Stromal cell of bone marrow (primary cell): ENCODE measurements at places on chromosomes 16 and 17.

- no peak for DNase-seq
Measured at GRCh38 chr17:32542186-32542585, 55.4 kb downstream of the CDK5R1 start.

DNA sequence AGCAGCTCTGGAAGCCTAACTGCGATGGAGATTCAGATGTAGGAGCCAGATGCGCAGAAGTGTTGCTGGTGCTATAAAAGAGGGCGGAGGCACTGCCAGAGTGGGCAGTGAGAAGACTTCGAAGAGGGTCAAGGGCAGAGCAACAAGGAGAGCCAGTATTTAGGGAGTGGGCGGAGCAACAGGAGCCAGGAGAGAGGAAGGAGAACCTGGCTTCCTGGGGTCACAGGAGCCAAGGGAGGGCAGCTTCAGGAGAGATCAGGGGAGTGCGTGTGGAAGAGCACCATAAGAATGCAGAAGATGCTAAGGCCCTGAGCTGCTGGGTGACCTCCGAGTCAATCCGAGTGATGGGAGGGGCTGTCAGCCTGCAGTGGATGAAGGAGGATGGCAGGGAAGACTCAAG lies 14.4 kb upstream of the MRPS23 start:
- no peak for DNase-seq

GRCh38 chr16:12811441-12812383 lies 8.0 kb upstream of the CPPED1 start:
- DNase-seq: no peak

GRCh38 chr16:69406780-69407331 lies 17.6 kb upstream of the CYB5B start:
- DNase-seq: no peak

DNA sequence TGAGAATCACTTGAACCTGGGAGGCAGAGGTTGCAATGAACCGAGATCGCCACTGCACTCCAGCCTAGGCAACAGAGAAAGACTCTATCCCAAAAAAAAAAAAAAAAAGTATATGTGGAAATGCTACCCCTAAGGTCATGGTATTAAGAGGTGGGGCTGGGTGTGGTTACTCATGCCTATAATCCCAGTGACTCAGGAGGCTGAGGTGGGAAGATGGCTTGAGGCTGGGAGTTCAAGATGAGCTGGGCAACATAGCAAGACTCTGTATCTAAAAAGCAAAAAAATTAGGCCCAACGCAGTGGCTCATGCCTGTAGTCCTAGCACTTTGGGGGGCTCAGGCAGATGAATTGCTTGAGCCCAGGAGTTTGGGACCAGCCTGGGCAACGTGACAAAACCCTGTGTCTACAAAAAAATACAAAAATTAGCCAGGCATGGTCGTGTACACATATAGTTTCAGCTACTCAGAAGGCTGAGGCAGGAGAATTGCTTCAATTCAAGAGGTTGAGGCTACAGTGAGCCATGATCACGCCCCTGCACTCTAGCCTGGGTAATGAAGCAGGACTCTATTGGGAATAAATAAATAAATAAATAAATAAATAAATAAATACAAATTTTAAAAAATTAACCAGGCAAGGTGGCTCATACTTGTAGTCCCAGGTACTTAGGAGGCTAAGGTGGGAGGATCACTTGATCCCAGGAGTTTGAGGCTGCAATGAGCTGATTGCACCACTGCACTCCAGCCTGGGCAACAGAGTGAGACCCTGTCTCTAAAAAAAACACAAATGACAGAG lies 32.3 kb upstream of the NUFIP2 start:
- no peak for DNase-seq

DNA sequence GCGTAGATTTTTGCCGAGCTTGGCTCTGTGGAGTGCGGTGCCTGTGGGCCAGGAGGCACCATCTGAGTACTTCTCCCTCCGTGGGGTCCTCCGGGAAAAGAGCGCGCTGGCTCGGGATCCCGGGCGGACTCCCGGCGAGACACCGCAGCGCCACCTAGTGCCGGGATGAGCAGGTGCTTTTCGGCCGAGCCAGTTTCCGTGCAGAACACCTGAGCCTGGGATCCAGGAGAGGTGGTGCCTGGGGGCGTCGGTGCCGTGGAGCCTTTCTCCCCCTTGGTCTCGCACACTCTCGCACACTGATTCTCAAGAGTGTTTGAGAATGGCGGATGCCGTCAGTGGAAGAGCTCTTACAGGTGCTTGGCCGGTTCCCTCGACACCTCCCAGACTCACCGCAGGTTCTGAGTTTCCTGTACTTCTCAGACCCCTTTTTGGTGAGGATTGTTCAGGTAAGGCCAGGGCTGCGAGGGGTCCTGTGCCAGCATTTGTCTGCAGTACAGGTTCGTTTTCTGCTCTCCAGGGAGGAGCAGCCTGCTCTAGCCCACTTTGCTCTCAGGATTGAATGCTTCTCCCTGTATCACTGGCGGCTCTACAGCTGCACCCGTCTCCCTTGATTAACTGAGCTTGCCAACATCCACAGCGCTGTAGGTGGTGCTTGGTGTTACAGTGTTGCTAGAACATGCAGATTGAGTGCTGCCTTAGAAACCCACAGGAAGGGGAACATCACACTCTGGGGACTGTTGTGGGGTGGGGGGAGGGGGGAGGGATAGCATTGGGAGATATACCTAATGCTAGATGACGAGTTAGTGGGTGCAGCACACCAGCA lies 23.3 kb downstream of the TBCD start:
- no peak for DNase-seq

DNA sequence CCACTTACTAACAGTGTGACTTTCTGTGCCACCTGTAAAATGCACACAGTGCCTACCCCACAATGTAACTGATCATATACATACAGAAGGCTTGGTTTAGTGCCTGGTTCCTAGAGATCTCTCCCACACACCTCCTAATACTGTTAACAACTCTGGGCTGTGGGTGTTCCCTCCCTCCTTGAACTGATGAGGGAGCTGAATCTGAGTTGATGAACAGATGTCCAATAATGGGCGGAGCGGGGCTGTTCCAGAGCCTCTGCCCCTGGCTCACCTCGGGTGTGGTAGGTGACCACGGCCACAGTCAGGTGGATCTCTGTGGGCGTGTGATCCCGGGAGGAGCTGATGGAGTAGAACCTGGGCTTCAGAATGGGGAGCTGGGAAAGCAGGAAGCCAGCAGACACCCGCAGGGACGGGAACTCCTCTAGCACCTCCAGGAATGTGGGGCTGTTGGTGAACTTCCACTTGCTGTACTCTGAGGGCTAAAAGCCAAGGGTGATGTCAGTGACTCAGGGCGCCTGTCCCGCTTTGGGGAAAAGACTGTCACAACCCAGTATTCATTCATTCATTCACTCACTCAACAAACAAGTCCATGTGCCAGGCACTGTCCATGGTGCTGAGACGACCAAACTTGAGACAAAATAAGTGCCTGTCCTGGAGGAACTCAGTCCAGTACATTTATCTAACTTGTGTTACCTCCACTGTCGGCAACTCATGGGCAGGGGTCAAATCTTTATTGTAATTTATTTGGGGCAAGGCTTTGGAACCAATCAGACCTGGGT lies 37.6 kb downstream of the NOS2 start:
- DNase-seq: no peak

GRCh38 chr17:15650741-15651582 lies 31.5 kb upstream of the FBXW10B start:
- DNase-seq: no peak

GRCh38 chr17:30228011-30228410 lies 7.5 kb downstream of the SLC6A4 start:
- DNase-seq: no peak

DNA sequence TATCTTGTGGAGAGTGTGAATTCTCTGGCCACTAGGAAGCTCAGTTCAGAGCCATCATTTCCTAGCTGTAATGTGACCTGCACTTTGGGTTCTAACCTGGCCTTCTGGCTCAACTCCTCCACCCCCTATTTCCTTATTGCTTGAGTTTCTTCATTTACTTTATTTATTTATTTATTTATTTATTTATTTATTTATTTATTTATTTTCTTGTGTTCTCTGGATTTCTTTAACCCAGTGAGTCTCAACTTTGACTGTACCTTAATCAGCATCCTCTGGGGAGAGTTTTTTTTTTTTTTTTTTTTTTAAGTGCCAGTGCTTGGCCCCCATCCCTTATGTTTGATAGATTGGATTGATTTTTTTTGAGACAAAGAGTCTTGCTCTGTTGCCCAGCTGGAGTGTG lies 18.1 kb downstream of the EPN2 start:
- no peak for DNase-seq

DNA sequence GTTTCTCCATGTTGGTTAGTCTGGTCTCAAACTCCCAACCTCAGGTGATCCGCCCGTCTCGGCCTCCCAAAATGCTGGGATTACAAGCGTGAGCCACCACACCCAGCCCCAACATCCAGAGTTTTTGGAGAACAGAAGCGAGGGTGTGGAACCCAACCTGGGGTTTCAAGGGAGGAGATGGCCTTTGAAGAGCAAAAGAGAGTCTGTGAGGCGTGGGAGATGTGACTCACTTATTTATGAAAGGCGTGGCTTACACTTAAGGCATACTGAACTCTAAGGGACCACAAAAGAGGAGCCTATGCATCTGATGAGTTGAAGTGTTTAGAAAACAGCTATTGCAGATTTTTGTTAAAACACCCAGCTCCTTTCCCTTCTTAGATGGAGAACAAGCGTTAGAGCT lies 18.9 kb downstream of the ARSG start:
- no peak for DNase-seq

- no peak for DNase-seq
Measured at GRCh38 chr16:68686905-68687304, 41.8 kb downstream of the CDH3 start.

DNA sequence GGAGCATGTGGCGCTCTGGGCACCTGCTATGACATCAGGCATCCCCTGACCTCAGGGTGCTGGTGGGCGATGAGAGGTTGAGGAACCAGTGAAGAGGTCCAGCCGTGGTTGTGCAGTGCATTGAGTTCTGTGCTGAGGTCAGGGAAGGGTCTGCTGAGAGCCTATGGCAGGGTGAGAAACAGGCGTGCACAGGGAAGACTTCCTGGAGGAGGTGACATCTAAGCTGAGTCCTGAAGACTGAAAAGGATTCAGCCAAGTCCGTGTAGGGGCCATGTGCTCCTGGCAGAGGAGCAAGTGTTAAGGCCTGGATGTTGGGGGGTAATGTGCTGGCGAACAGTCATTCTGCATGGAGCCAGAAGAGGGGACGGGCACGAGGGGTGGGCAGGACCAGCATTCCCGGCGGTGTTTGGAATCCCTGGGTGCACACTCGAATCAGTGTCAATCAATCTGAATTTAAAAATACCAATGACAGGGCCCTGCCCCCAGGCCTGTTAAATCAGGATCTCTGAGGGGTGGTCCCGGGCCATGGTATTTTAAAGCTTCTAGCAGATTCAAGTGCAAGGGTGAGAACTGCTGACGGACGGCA lies 65.8 kb upstream of the CIBAR2 start:
- no peak for DNase-seq

- peak; percentile 6 for DNase-seq
Measured at GRCh38 chr17:199191-199604, 17.7 kb upstream of the DOC2B start.

- no peak for DNase-seq
Measured at GRCh38 chr17:16926061-16926511, 45.8 kb downstream of the TNFRSF13B start.

GRCh38 chr17:59267776-59268175 lies 47.5 kb downstream of the GDPD1 start:
- DNase-seq: no peak

- no peak for DNase-seq
Measured at GRCh38 chr16:69477546-69477945, 53.1 kb downstream of the CYB5B start.

DNA sequence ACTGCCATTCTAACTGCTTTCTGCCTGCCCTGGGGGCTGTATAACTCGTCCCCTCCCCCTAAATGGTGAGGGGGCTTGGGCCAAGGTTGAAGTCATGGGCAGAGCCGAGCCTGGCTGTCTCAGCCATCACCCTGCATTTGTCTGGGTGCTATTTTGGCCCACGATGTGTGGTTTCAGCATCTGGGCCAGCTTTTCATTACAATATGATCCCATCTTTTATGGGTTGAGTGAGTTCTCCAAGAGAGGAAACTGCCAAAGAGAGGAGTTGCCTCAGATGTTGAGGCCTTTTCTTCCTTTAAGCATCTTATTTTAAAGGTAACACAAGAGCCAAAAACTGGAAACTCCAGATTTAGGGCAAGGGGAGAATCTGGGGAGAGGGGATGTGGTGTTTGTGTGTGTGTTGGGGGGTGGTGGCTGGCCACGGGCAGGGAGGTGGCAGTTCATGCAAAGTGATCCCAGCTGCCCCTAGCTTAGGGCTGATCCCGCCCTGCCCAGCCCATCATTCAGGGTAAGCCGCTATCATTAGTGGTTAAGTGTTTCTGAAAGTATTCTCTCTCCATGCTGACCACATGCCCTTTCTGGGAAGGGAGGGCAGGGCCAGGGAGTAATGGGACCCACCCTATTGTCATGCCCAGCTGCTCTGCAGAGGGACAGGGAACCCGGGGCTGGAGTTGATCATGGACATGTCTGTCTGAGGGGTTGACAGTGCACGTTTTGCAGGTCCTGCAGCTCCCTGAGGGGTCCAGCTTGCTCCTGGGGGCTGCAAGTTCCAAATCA lies 83.2 kb upstream of the CLEC18A start:
- no peak for DNase-seq

- no peak for DNase-seq
Measured at GRCh38 chr16:8919934-8920462, 37.8 kb downstream of the LITAFD start.

DNA sequence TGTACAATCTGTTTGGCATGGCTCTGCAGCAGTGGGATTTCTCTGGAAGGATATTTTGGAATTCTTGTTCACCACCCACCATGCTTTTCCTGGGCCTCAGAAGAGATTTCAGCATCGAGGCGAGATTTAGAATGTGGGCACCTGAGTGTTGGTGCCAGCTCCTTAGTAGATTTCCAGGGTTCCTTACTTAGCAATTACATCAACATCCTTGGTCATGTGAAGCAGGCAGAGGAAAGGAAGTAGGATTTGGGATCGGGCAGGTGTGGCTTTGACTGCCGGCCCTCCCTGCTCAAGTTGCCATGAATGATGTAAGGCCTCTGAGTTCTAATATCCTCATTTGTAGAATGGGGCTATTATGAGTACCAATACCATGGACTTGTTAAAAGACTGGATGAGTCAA lies 13.1 kb upstream of the RBFOX1 start:
- no peak for DNase-seq

GRCh38 chr17:67289181-67289876 lies 44.3 kb upstream of the HELZ start:
- DNase-seq: peak; percentile 75

DNA sequence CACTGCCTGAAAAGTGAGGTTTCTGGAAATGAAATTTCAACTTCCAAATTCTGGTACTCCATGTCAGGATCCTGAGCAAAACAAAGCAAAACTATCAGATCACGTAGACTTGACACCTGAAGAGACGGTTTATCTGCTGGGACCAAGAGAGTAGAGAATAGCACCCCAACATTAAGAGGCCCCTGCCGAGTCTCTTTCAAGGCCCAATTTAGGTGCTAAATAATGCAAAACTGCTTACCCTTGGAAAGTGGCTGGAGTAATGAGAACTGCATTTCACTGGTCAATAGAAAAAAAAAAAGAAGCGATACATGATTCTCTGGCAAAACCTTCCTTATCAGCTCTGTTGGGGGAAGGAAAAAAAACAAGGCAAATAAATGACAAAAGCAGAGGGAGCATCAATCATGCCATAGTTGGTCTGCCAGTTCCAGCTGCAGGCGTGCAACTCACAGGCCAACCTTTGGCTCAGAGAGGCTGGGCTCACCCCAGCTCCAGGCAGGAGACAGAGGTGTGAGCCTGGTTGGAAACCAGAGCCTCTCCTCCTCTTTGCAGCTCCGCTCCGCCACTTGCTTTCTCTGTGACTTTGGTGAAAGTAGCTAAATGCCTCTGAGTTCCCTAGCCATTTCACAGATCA lies 595.2 kb downstream of the TOX3 start:
- DNase-seq: no peak

GRCh38 chr16:30620169-30620568 lies 10.0 kb upstream of the ZNF689 start:
- no peak for DNase-seq
